Brain (organoid and tissue), 16 donors: ENCODE measurements at places on chromosomes 7 and 10.

DNA sequence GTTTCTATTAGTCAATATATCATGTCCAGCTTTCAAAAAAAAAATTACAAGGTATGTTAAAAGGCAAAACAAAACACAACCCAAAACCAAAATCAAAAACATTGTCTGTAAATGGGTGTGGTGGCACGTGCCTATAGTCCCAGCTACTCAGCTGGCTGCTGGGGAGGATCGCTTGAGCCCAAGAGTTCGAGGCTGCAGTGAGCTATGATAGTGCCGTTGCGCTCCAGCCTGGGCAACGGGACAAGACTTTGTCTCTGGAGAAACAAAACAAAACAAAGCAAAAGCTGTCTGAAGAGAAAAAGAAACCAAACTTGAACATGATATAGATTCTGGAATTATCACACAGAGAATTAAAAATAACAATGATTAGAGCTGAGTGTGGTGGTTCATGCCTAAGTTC is 10.3 kb upstream of the CPA5 start:
- DNase-seq = no peak

DNA sequence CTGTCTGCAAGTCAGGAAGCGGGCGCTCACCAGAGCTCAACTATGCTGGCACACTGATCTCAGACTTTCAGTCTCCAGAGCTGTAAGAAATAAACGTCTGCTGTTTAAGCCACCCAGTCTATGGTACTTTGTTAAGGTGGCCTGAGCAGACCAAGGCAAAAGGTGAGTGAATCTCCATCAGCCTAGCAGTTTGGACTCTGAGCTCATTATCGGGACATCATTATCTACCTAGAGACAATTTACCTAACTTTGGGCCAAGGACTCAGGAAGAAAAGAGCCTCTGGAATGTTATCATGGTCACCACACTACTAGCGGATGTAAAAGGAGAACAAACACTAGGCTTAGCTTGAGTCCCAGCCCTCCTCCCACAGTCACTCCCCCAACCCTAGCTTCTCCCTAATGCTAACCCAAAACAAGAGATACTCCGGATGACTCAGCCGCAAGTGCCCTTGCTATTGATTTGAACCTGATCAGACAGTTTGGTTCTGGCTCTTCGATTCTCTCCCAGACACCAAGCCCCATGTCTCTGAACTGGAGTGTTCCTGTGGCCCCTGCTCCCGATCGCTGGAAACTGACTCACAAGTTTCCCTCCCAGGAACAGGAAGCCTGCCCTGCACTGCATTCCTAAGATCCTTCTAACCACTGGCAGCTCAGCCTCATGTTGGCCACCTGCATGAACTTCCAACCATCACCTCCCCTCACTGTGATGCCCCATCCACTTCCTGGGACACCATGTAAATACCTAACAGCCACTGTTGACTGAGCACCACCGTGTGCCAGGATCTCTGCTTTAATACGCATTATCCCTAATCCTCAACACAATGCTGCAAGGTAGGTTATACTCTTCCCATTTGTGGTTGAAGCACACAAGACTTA is 34.5 kb downstream of the CREB3L2 start:
- DNase-seq = no peak

DNA sequence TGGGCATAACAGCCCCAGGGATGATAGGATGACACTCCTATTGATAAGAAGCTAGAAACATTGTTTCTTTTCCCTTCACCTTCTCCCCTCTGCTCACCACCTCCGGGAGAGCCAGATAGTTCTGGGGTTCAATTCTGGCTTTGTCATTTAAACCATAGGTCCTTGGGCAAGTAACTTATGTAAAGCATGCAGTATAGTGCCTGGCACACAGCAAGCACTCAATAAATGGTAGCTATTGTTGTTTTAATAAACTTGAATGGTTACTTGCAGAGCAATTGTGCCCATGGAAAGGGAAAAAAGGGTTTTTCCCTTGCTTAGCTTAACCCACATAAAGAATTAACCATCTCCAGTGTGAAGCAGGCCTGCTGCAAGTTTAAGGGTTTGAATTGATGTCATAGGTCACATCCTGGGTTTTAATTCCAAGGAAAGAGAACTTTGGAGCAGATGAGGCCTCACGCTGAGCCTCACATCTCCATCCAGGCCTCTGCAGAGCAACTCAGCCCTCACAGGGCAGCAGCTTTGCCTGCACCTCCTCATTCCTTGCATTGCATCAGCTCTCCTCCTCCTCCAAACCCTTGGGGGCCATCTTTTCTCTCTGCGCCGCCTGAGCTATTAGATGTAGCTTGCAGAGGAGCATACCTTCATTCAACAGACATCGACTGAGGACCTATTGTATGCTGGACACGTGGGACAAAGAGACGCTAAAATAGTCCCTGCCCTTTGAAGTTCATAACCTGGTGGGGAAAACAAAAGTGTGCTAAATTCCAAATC is 22.9 kb downstream of the ZNF775 start:
- DNase-seq = no peak

- DNase-seq = peak; percentile 72
These were observed 88.3 kb downstream of the PTPRZ1 start for GRCh38 chr7:121961089-121961867.

- no peak for DNase-seq
These were observed 113.4 kb downstream of the PLXDC2 start for GRCh38 chr10:19929506-19930140.

DNA sequence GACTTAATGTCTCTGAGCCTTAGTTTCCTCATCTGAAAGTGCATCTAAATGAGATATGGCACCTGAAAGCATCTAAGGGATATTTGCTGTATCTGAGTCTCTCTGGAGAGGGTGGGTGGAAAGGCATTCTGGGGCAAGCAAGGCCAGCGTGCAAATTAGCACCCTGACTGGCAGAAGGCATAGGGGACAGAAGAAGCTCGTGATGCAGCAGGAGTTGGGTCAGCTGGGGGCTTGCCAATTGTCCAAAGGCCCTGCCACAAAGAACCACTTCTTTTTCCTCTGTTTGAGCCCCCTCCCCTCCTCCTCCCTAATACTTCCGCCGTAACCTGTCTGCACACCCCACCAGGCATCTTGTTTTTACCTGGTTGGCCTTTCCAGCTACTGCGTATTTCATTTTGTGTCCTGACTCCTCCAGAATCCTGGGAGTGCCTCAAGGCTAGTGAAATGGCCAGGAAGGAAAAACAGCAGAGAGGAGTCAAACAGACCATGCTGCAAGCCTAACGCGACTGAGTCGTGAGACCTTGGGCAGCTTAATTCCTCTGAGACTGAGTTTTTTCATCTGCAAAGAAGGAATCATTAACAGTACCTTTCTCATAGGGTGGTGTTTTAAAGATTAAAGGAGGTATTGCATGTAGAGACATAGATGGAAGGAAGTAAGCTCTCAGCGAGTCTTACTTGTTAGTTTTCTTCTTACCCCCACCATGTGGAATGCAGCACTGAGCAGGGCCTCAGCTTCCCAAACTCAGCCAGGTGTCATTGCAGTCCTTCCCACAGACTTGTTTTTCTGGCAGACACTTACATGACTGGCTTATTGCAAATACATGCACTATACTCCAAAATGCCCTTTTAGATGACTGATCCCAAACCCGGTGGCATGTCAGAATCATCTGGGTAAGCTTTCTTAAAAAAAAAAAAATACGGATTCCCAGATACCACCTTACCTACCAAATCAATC is 49.1 kb upstream of the MXI1 start:
- DNase-seq = no peak

- DNase-seq = no peak
These were observed 61.3 kb upstream of the UCN3 start for GRCh38 chr10:5303504-5303903.

GRCh38 chr7:30920021-30920583 is 8.4 kb downstream of the AQP1 start:
- no peak for DNase-seq

- peak; percentile 3 for DNase-seq
These were observed 27.2 kb upstream of the WNT2 start for GRCh38 chr7:117350027-117350426.

DNA sequence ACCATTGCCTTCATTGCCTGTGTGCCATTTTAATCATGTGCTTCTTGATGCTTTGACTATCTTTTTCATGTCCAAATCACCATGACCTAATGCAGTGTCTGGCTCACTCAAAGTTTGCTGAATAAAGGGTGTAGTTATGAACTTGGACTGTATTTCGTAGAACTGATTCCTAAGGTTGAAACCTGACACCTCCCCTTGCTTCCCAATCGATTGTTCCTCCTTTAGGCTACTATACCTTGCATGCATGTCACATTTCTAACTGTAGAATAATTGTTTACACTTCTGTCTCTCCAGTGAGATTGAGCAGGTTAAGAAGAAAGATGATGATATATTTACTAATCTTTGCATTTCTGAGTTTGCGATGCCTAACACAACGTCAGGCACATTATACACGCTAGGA is 41.0 kb upstream of the CDK1 start:
- DNase-seq = no peak

DNA sequence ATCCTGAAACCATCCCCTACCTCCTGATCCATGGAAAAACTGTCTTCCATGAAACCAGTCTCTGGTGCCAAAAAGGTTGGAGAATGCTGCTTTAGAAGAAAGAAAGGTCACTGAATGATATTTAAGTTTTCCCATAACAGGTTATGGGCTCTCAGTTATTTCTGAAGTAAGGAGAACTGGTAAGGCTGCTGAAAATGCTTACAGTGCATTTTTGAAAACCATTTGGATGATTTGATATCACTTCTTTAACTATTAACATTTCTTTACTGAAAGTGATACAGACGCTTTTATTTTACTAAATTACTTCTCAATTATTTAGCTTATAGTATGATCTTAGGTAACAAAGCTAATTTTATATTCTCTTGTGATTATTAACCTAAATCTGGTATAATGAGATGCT is 1094.4 kb upstream of the C7orf33 start:
- DNase-seq = no peak

DNA sequence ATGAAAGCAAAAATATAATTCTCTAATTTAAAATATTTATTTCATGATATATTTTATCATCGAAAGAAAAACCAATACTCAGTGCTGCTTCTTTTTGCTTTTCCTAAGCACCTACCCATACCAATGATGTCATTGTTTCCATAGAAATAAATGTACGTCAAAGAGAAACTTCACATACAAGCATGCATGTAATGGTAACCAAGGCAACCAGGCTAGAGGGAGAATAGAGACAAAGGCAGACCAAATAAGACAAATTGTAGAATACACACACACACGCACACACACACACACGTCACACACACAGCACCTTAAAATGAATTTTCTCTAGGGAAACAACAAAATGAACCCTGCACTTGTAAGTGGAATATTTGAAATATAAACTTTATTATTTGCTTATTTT is 75.5 kb downstream of the MACC1 start:
- DNase-seq = peak; percentile 97

DNA sequence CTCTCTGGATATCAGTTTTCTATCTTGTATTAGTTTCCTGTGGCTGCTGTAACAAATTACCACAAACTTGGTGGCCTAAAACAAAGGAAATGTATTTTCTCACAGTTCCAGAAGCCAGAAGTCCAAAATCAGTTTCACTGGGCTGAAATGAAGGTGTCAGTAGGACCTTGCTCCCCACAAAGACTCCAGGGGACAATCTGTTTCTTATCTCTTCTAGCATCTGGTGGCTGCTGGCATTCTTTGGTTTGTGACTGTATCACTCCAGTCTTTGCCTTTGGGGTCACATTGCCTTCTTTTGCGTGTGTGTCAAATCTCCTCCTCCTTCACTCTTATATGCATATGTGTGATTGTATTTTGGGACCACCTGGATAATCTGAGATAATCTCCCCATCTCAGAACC is 153.0 kb upstream of the PRPS1L1 start:
- DNase-seq = no peak

DNA sequence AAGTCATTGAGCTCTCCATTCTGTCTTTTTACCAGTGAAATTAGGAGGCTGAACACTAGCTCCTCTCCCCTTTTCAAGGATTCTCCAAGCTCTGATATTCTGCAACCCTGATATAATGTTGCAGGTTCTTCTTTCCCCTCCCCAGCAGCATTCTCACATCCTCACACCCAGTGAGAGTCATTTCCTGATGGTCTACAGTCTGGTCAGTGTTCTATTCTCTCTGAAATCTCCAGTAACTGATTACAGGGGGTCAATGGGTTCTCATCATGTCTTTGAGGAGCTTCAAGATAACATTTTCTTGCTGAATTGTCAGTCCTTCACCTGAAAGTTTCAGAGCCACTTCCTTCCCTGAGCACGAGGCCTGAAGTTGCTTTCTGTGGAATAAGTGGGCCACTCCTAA is 299.4 kb downstream of the PTEN start:
- DNase-seq = no peak

DNA sequence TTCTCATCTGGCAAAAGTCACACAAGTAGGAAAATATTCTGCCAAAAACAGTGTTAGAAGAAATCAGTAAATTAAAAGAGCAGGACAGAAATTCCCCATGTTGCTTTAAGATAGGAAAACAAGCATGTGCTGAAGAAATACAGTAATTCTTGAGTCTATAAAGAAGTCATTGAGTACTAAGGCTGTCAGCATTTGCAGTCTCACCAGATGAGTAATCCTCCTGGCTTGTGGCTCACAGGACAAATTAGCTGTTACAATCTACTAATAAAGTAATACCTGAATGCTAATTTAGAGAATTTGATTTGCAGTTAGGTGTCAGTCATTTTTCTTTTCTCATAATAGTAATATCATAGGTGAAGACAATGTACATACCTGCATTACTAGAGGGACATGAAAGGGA is 1158.9 kb upstream of the CELF2 start:
- no peak for DNase-seq

- DNase-seq = peak; percentile 22
These were observed 89.2 kb downstream of the RBM20 start for GRCh38 chr10:110733218-110733952.

DNA sequence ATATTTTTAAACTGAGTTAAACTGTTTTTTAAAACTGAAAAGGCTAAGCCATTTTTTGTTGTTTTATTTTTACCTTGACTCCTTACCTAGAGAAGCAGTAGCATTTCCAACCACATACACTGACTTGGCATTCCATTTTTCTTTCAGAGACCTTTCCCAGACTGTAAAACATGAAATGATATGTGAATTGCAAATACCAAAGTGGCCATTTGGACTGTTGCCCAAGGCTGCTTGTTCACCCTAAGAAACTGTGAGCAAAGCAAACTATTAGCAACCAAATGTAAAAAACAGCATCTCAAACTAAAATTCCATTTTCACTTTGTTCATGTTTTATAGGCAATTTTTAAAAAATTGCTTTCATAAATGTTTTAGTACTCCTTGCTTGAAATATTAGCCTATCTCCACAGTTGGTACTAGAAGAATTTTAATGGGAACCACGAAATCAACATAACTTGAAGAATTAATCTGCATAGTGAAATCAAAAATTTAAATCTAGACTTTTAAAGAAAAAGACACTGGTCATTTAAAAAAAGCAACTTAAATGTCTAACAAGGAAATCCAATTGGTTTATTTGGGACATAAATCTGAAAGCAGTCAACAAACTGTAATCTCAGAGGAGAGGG is 10.8 kb downstream of the UROS start:
- no peak for DNase-seq

DNA sequence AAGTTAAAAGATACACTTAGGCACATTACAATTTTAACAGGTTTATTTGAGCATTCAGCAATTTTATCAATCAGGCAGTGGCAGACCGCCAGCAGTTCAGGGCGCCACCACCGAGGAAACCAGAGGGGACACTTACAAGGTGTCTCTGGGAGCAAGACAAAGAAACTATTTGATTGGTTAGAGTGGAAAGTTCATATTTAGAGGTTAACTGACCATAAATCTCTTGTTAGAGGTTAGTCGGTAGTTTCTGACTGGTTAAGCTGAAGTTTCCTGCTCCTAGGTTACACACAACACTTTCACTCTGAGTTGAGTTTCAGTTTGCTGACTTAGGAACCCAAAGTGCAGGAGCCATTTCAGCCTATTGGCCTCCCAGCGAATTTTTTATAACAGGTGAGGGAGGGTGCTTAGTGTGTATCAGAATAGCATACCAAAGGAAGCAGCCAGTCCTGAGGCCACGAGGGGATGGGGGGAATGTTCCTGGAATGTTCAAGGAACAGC is 10.8 kb upstream of the PVRIG start:
- no peak for DNase-seq
